ENCODE measurements at places on chromosomes 3 and 15.

- DNase-seq, result no peak
Observed at GRCh38 chr3:183802989-183803388, 22.4 kb downstream of the MAP6D1 start.

DNA sequence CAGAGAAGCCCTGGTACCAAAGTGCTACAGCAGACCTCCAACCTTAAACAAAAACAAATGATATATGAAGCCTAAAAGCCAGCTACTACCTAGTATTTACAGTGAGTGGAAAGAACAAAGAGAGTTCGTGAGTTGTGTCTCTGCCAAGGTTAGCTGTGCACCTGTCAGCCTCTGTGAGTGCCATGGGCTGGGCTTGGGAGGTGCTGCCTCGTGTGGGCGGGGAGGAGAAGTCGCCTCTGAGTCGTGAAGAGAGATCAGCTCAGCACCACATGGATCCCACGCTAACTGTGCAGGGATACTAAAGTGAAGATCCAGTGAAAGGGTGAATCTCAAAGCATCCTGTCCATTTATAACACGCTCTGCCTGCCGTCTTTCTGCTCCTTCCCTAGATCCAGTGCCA, 101.9 kb downstream of the CHDH start:
- no peak for DNase-seq

GRCh38 chr15:66462627-66463026, 34.9 kb downstream of the SNAPC5 start:
- DNase-seq, result no peak

DNA sequence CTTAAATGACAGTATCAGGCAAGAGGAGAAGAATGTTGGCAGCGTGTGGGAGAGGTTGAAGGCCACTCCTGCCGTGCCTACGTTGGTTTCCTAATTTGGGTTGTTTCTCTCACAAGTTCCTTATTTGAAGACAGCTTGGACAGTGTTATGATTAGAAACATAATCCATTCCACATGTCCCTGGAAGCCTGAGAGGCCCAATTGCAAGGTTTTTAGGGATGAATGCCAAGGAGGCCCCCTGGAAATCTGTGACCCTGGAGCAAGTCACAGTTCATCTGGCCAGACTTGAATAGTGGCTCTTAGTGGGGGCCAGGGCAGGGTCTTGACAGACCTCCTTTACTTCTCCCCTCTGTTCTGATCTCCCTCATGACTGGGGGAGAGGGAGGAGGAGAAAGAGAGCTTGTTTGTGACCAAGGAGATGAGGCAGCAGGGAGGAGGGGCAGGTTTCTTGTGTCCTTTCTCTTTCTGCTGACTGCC, 584.4 kb upstream of the TBL1XR1 start:
- DNase-seq, result peak; percentile 80

DNA sequence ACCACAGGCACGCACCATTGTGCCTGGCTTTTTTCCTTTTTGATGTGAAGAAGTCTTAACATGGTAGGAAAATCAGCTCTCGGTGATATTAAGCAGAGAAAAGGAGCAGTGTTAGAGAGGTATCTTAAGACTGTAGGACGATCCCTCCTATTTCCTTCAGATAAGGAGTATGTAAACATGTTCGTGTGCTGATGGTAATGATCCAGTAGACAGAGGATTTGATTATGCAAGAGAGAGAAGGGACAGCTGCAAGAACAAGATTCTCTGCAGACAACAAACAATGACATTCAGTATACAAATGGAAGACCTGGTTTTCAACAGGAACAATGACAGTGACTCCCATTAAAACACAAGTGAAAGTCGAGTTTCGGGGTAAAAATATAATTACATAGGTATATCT, 95.1 kb upstream of the MELTF start:
- no peak for DNase-seq

GRCh38 chr3:45118615-45119071, 27.5 kb downstream of the CDCP1 start:
- no peak for DNase-seq

DNA sequence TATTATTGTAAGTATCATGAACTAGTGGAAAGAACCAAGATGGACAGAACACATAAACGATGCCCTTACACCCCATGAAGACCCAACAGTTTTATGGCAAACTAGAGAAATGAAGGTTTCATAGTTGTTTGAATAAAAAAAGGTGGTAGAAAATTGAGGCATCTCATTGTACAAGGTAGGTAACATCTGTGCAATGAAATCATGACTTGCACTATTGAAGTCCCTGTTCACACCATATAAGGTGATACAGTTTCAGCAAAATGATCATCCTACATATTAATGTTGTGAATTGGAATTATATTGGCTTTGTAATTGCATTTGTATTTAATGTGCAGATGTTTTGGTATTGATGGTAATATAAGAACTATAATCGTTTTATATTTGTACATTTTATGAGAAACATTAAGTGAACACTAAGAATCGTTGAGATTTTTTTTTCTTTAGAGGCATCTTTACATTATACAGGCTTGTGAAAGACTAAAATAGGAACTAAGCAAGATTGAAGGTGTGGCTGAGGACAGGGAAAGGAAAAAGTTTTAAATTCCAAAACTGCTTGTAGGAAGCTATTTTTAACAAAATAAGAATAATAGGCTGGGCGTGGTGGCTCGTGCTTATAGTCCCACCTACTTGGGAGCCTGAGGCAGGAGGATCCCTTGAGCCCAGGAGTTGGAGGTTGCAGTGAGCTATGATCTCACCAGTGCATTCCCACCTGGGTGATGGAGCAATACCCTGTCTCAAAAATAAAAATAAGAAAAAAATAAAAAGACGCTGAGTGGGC, 48.5 kb downstream of the CGNL1 start:
- DNase-seq, result no peak

- DNase-seq, result no peak
Observed at GRCh38 chr3:150589759-150590158, 13.4 kb upstream of the SELENOT start.

- DNase-seq, result no peak
Observed at GRCh38 chr3:98731720-98732285, 31.3 kb upstream of the ST3GAL6 start.

DNA sequence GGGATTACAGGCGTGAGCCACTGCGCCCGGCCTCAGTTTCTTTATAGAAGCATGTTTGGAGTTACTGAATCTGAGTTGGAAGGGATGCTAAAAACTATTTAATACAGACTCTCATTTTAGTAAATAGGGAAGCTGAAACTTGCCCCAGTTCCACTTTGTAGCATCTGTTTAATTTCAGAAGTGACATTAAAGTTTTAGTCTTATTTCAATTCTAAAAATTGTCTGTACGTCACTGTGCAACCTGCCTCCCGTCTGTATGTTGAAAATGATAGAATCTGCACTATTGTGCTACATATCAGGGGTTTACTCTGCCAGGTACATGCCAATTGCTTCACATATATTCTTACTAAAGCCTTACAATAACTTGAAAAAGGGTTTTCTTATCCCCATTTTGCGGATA, 15.3 kb downstream of the CNOT10 start:
- DNase-seq, result no peak

- DNase-seq, result no peak
Observed at GRCh38 chr15:36807134-36807764, 227.8 kb downstream of the CDIN1 start.

- DNase-seq, result no peak
Observed at GRCh38 chr15:24676431-24676830, 856 bp downstream of the NPAP1 start.

DNA sequence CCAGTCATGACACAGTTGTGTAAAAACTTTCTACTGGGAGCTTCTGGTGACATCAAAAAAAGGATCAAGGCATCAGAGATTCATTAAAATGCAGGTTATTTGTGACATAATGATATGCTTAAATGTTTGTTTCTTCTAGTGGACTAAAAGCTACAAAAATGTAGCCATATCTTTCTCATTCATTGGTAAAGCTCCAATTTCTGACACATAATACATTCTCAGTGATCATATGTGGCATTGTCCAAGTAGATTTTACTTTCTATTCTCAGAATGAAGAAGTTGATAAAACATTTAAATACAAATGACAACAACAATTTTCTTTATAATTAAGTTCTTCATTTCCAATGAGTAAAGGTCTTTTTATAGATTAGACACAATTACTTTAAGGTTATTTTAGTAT, 71.0 kb upstream of the ARHGEF26 start:
- no peak for DNase-seq

- DNase-seq, result no peak
Observed at GRCh38 chr3:73473898-73474416, 150.8 kb downstream of the PDZRN3 start.

DNA sequence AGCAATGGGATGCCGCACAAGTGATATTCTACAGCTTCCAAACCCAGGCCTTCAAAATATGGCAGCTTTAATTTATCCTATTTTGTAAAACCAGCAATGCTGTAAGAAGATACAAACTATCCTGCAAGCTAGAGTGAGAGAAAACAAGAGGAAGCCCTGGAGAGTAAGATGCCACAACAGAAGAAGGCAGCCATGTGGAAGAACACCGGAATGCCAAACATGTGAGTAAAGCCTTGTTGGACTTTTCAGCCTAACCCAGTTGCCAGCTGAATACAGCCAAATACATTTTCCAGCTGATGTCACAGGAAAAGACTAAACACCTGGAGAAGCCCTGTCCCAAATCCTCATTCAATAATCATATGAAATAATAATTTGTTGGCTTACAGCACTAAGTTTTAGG, 1115.1 kb upstream of the CADM2 start:
- no peak for DNase-seq

- no peak for DNase-seq
Observed at GRCh38 chr15:33753012-33753411, 215.3 kb upstream of the CHRM5 start.

DNA sequence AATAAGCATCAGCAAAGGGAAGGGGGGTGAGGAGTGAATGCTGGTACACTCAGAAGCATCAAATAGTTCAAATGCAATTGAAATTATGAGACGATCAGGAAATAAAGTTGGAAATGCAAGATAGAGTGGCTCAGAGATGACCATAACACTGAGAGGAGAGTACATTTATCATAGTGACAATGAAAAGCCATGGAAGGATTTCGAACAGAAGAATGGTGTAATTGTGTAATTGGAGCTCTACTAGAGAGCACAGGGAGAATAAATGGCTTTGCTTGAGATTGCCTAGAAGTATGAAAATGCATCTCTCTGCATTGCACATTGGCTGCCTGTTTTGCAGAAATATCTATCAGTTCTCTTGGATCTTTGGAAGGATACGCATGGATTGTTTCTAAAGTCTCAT, 163.3 kb downstream of the TP63 start:
- DNase-seq, result no peak

DNA sequence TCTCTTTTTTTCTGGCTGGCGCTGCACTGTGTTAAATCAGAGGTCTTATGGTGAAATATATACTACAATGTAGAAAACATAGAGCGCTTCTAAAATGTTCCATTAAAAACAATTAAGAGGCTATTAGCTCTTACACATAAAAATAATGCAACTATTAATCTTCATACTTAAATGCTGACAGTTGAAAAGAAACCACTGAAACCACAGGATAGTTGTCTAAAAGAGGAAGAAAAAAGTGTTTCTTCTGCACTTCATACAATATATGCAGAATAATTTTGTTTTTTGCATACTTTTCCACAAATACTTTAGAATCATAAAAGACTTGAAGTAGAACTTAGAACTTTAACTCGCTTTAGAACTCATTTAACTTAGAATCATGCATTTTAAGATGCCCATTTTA, 170.5 kb downstream of the PYDC2 start:
- DNase-seq, result no peak

DNA sequence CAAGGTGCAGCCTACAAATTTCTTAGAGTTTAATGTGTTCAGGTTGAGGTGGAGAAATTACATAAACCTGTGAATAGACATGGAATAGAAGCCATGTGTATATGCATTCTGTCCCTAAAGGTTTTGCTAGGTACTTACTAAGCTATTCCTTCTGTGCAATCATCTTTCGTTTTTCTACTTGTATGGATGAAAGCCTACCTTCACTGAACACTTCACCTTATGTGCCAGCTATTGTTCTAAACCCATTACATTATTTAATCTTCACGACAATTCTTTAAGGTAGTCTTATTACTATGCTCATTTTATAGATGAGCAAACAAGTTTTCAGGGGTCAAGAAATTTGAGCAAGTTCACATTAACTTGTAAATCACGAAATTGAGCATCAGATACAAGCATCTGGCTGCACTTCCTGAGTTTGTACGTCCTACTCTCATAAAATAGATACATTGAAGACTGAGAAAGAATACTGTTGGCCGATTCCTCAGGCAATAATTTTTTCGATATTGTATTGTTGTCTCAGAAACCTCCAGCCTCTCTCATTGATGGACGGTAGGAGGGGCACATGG, 635 bp upstream of the RCN2 start:
- no peak for DNase-seq

DNA sequence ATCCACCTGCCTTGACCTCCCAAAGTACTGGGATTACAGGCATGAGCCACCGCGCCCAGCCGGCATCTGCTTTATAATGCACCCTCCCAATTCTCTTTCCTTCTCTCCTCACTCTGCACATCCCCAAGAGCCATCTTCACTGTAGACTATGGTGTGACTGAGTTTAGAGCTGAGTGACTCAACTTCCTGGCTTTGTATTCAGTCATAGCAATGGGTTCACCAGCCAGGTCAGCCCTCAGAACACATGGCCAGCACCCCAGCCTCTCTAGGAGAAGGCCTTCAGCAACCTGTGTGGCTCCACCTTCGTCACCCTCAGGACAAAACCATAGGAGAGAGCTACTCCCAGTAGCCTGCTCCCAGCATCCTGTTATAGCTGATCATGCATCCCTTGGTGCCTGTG, 33.0 kb downstream of the ARID3B start:
- DNase-seq, result no peak

GRCh38 chr15:60523056-60523455, 44.1 kb upstream of the ICE2 start:
- no peak for DNase-seq
